ENCODE measurements at places on chromosomes 2 and 18.

DNA sequence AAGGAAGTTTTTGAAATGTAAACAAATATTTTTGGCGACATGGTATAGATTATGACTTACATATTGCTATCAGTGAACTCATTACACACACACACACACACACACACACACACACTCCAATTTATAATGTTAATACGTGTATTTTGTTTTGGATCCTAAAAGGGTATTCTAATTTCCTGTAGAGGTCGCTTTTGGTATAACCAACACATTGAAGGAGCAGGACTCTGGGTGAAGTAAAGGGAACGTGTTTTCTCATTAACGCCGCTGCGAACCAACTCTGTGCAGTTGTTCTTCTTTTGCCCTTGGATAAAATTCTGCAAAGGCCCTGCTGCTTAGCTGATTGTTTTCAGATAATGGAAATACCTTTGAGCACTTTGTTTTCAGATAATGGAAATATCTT lies 190.4 kb downstream of the PMAIP1 start:
- no peak for DNase-seq

DNA sequence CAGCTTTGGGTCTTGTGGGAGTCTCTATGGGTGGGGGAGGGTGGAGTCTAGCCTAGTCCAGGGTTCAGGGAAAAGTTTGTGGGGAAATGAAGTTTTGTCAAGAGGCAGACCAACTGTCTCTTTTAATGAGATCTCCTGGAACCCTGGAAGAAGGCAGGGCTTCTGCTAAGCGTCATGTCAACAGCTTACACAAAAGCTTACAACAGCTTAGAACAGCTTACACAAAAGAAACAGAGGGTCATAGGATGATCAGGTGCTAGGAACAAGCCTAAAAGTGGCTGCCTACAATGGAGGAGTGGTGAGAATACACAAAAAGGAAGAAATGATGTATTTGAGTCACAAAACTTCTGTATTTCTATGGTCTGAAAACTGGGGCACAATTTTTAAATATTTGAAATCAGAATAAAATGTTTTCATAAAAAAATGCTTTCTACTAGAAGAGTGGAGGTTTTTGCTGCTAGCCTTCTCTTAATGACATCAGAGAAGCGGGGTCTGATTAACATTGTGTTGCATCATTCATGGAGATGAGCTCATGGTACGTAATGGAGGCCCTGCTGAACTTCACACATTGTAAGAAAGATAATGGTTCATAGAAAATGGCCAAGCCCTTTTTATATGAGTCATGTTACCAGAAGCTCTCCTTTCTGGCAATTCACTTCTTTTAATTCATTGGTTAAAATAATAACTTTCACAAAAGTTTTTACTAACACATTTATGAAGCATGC lies 351.0 kb downstream of the PIK3C3 start:
- no peak for DNase-seq

DNA sequence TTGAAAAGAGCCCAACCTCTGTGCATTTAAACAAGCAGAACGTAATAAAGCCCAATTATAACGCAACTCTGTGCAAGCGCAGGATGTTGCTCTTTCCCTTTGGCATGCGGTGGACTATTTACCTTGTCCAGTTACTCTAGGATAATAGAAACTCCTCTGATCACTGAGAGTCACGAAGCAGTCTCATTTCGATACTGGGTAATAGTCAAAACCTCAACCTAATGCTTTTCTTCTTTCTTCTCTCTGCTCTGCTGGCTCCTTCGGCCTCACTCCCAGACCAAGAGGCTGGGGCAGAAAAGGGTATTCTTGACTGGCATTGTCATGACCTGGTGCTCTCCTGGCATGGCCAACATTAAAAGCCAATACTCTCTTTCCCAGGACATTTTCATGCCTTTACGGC lies 89.7 kb upstream of the GCFC2 start:
- no peak for DNase-seq

DNA sequence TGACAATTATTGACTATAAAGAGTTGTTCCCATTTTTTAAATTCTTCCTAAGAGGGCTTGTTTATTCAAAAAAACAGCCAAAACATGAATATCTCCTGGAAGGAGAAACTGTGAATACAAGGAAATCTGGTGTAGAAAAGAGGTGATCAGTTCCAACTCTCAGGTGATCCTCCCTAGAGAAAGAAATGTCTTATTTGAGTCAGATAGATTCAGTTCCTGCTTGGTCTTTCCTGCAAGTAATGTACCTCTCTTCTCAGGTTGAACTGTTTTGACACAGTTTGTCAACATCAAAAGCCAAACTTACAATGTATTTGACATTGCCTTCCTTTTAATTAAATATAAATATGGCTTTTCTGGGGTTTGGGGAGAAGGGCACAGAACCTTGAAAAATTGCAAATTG lies 567.4 kb downstream of the ARHGAP15 start:
- no peak for DNase-seq

DNA sequence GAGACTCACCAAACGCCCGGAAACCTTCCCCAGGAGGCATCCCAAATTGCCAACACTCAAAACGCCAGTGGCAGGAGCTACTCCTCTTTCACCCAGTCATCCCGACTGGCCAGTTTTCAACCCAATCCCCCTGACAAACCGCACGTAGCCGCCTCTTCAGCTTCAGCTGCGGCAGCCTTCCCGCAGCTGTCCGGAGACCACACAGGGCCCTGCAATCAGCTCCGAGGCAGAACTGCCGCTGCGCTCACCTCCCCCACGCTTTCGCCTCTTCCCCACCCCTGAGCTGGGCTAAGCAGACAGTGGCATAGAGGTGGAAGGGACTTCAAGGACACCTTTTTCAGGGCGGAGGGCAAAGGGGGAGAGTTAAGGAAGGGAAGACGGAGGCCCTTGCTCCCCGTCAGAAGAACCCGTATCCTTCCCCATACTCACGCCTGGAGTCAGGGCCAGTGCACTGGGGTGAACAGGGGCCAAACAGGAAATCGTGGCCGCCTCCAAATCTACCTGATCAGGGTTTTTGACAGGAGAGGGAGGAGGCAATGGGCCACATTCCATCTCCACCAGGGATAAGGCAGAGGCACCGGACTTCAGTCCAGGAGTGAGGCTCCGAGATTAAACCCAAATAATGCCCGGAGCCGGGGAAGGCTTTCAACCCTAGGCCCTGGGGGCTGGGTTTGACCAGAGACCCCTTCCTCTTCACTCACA lies 16.9 kb downstream of the CYP26B1 start:
- DNase-seq = no peak

DNA sequence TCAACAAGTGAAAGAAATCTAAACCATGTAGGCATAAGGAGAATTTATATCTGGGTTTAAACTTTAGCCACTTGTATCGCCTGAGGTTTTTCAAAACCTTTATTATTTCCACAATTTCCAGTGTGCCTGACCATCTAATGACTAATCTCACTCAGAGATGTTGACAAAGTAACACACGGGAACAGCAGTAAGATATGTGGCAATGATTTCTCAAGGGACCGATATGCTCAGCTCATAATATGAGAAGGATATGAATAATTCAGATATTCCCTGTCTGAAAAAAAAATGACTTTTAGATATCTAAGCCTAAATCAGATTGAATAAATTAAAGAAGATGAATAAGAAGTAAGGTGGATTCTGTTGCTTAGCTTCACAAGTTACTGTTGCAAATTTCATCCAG lies 43.5 kb downstream of the TMEM163 start:
- no peak for DNase-seq

GRCh38 chr18:79515944-79516351 lies 120.2 kb downstream of the NFATC1 start:
- no peak for DNase-seq

DNA sequence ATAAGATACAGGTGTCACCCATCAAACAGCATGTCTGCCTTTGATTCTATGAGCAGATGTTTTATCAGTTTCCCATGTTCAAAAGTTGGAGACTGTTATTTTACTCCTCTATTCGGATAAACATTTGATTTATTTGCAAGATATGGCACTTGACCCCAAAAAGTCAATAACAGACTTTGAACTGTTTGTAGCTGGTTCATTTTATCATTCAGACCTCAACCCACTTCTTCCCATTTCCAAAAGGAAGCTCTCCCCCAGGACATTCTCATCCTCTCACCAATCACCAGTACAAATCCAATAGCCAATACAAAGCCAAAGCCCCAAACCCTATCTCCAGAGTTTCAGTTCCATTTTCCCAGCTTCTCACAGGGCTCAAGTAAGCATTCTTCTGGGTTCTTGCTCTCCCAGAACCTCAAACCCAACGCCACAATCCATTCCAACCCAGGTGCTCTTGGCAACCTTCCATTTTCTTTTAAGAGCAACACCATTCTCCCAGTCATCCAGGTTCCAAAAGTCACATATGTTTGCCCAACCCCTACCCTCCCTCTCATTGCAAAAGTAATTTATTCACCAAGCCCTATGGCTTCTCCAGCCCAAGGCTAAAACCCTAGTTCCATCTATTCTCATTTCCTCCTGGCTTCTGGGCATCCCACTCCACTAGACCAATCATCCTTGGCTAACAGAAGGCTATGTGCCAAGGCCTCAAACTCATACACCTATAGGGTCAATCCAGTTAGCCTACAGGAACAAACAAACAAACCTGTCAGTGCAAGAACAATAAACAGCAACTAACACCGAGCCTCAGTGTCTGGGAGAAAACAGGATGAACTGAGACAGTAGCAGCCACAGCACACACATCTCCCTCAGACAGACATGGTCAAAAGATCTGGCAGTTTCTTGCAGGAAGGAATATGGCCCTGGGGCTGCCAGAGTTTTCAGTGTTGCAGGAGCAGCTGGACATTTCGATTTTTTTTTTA lies 9.2 kb downstream of the ACVR1 start:
- no peak for DNase-seq

DNA sequence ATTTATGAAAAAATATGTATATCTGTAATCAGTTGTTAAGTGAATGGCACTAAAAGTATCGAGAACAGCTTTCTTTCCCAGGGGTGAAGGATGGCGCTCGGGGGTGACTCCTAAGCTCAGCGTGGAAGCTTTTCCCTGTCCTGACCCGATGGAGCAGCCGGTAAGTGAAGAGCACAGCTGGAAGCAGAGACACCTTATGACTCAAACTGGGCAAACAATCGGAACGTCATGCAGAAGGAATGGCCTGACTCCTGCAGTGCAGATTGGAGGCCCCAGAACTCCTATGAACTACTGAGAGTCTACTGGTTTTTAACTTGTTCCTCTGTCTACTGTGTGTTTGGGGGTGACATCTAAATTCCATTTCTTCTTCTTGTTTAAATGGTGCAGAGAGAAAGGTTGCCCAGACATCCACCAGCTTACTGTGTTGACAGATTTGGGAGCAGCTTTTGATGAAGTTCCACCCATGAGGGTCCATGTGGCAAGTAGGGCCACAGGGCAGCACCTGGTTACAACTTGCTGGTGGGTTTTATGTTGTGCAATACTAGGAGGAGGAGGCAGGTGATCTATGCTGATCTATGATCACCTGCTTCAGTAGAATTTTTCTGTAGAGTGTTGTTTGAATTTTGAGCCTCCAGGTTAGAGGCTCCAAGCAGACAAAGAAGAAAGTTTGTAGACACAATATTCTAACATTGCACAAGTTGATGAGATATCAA lies 52.8 kb upstream of the TMEM182 start:
- no peak for DNase-seq

DNA sequence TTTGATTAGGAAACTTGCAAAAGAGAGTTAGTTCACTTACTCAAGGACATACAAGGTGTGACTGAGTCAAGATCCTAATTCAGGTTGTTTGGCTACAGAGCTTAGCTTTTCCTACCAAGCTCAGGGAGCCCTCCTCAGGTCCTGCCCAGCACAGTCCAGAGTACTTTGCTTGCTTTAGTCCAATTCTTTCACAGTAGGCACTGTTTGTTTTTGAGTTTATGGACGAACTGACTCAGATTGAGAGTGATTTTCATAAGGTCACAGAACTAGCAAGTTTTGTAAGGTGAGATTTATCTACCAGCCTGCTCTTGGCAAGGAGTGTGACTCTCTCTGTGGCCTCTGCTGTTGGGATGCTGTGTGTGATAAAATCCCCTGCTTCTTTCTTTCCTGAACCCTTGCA lies 310.5 kb downstream of the PTPRM start:
- no peak for DNase-seq

DNA sequence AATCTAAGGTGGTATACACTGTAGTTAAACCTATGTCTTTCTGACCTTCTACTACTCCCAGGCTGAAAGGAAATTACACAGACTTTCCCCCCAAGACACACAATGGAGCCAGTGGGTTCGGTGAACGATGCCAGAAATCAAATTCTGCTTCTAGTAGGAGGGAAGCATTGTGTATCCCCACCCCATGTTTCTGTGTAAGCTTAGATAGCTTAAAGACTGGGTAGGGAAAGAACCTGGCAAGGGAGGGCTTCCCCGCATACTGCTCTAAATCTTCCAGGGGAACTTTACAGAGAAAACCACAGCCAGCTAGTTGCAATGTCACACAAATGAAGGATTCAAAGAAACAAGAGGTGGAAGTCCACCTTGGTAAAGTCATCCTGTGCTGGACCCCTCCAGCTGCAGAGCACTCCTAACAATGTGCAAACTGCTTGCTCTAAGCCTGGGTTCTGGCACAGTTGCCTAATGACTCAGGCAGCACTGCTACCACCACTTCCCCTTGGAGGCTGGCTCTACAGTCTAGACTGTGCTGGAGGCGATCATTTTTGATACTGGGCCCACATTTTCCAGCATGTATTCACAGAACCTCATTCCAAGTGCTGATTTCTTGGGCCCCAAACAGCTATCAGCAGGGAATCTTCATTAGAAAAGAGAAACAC lies 47.5 kb downstream of the TRIB2 start:
- DNase-seq = no peak

GRCh38 chr2:12603781-12604295 lies 112.9 kb upstream of the TRIB2 start:
- peak; percentile 13 for DNase-seq

DNA sequence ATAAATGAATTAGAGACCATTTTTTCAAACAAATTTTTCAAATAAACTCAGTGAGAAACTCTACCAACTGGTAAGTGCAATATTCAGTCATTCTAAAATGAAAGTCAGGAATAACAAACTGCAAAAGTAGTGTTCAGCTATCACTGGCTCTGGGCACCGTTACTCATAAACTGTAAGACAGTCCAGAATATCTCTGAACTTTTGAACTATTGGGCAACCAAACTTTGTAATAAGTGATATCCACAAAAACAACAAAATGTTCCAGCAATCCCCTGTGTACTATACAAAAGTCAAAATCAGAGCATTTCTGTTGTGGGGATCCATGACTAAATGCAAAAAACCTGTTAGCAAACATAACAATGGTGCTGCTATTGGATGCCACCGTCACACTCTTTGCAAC lies 56.3 kb downstream of the SLC25A12 start:
- DNase-seq = no peak

DNA sequence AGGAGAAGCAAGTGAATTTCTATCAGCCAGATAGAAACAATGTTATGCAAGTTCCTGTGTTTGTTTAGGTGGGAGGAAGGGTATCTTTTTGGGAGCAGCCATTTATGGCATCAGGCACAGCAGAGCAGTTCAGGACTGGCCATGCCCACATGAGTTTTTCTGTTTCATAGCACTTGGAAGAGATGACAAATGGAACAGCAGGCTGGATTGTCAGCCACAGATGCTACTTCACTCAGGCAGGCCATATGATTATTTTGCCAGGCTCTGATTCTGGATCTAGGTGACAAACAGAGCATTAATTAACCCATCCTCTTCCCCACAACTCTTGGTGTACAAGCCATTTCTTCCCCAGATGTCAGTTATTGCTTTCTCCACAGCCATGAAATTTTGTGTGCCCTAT lies 63.8 kb downstream of the GALNT13 start:
- no peak for DNase-seq

GRCh38 chr2:114821055-114821454 lies 378.6 kb downstream of the DPP10 start:
- no peak for DNase-seq
